ENCODE measurements at places on chromosomes 1 and 21. TPM values are rescaled to one million over a fixed set of nuclear protein-coding genes. Genes with fewer than 3 reads are reported as not detected.

Gene S100A3
- total RNA-seq, result 0.61 TPM

Gene OR2L5
- total RNA-seq, result not detected

Gene DPT
- not detected for total RNA-seq

Gene SEC16B
- total RNA-seq, result 1.6 TPM

Gene OR2T29
- total RNA-seq, result not detected

Gene KRTAP21-2
- total RNA-seq, result not detected

Gene CD244
- total RNA-seq, result not detected

Gene WDR64
- not detected for total RNA-seq

Gene ANGPTL3
- not detected for total RNA-seq

Gene YBX1
- 1,576 TPM for total RNA-seq

Gene SLC37A1
- 11.9 TPM for total RNA-seq

Gene KLHDC9
- total RNA-seq, result 4.8 TPM

Measured in A673 (cell line).